ENCODE measurements at places on chromosomes 12 and 14. TPM values are rescaled to one million over a fixed set of nuclear protein-coding genes. Genes with fewer than 3 reads are reported as not detected.

The GPX2 gene
- total RNA-seq = 39.3 TPM

- H3K4me3 ChIP-seq = peak within 1 kb of the TSS; percentile 62
- no peak for DNase-seq
- peaks cover 40% of the 10 kb centered on the region for H3K4me1 ChIP-seq
- no peaks in the 10 kb centered on the region for H3K27me3 ChIP-seq
These were observed at the start of gene CRIP1 for GRCh38 chr14:105486163-105486973. Gene CRIP1 (plus strand): TSS chr14:105486886. CDS start chr14:105487260, 374 bp downstream.

DNA sequence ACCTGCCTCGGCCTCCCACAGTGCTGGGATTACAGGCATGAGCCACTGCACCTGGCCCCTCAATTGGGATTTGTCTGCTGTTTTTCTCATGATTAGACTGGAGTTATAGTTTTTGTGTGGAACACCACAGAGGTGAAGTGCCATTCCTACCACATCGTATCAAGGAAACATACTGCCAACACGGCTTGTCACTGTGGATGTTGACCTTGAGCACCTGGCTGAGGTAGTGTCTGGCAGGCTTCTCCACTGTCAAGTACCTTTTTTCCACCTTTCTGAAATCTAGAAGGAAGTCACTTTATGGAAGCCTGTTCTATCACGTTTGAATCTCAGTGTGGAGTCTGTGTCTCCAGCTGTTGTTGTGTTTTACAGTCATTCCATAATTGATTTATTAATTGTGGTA is 21.4 kb upstream of the SEL1L start:
- H3K4me3 ChIP-seq = no peak overlapping the region
- H3K27me3 ChIP-seq = no peaks in the 10 kb centered on the region
- no peaks in the 10 kb centered on the region for H3K4me1 ChIP-seq
- H3K36me3 ChIP-seq = no peaks in the 10 kb centered on the region

The SLCO1B1 gene
- 0.18 TPM for total RNA-seq

- H3K4me3 ChIP-seq = no peak overlapping the region
- H3K27me3 ChIP-seq = no peaks in the 10 kb centered on the region
- H3K4me1 ChIP-seq = no peaks in the 10 kb centered on the region
- H3K36me3 ChIP-seq = no peaks in the 10 kb centered on the region
- H3K27ac ChIP-seq = no peak overlapping the region
These were observed 174.6 kb upstream of the TBX3 start for GRCh38 chr12:114858388-114859146.

GRCh38 chr12:19217446-19217845 is 87.9 kb downstream of the PLEKHA5 start:
- H3K27ac ChIP-seq = no peak overlapping the region
- no peaks in the 10 kb centered on the region for H3K27me3 ChIP-seq
- H3K36me3 ChIP-seq = no peaks in the 10 kb centered on the region
- DNase-seq = no peak

The C3AR1 gene
- not detected for total RNA-seq

The KRT6C gene
- not detected for total RNA-seq

All from Caco-2 (cell line).